ENCODE measurements at places on chromosomes 2 and 18.

DNA sequence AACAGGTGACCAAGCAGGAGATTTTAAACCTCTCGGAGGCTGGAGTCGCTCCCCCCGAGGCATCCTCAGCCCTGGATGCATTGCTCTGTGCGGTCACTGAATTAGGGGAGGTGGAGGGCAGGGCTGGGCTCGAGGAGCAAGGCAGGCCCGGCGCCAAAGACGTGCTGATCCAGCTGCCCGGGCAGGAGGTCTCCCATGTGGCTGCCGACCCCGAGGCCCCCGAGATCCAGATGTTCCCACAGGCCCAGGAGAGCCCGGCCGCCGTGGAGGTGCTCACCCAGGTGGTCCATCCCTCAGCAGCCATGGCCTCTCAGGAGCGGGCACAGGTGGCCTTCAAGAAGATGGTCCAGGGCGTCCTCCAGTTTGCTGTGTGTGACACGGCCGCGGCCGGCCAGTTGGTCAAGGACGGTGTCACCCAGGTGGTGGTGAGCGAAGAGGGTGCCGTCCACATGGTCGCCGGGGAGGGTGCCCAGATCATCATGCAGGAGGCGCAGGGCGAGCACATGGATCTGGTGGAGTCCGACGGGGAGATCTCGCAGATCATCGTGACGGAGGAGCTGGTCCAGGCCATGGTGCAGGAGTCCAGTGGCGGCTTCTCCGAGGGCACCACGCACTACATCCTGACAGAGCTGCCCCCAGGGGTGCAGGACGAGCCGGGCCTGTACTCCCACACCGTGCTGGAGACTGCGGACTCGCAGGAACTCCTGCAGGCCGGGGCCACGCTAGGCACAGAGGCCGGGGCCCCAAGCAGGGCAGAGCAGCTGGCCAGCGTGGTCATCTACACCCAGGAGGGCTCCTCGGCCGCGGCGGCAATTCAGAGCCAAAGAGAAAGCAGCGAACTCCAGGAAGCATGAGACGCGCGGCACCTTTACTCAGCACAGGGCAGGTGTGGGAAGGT is 145.1 kb downstream of the PTGR3 start:
- no peaks in the 10 kb centered on the region for H3K4me1 ChIP-seq
- H3K27ac ChIP-seq = no peak overlapping the region
- no peak overlapping the region for H3K4me3 ChIP-seq
- peaks cover 22% of the 10 kb centered on the region for H3K36me3 ChIP-seq

DNA sequence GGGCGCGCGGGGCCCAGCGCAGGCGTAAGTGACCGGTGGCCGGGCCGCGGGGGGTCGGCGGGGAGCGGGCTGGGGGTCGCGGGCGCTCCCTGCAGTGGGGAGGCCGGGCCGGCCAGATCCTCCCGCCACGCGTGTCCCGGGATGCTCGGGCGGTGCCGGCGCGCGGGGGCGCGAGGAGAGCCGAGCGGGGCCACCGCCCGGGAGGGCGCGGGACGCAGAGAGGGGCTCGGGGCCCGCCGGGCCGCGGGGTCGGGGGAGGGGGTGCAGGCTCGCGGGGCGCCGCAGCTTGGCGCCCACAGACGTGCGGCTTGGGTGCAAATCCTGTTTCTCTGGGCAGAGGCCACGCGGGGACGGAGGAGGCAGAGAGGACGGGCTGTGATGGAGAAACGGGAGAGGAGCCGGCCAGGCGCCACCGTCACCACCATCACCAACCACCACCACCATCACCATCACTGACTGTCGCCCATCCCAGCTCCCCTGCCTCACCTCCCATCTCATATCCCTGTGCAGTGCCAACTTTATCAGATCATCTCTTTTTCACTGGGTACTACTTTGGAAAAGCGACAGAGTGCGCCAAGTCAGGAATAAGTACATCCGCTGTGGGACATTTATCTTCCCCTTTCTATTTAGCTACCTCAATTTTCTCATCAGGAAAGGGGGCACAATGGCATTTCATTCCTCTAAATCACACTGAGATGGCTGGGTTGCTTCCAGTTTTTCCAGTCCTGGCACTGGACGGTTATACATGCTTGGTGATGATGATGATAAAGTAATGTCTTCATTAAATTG is 97.2 kb upstream of the GPR45 start:
- H3K27me3 ChIP-seq = peaks cover 37% of the 10 kb centered on the region
- no peaks in the 10 kb centered on the region for H3K36me3 ChIP-seq
- no peak overlapping the region for H3K4me3 ChIP-seq
- no peaks in the 10 kb centered on the region for H3K4me1 ChIP-seq
- no peak overlapping the region for H3K27ac ChIP-seq

DNA sequence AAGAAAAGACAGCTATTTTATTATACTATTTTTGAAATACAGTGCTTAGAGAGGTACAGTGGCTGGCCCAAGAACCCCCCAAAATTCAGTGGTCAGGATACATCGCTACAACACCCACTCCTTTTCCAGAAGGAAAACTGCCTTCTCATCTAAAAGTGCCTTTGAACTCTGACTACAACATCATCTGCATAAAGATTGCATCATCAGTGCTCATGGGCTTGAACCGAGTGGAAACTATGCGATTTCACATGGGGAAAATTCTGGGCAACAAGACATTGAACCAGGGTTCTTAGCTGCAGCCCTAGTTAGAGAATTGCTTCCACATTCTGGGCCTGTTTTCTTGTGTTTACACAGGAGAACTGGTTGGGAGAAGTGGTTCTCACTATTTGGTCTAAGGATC is 294.6 kb upstream of the SLC14A2 start:
- DNase-seq = no peak
- no peaks in the 10 kb centered on the region for H3K27me3 ChIP-seq
- no peak overlapping the region for H3K27ac ChIP-seq
- H3K36me3 ChIP-seq = no peaks in the 10 kb centered on the region
- H3K4me1 ChIP-seq = peaks cover 10% of the 10 kb centered on the region
- no peak overlapping the region for H3K4me3 ChIP-seq

- no peak overlapping the region for H3K4me3 ChIP-seq
- no peaks in the 10 kb centered on the region for H3K4me1 ChIP-seq
- no peaks in the 10 kb centered on the region for H3K27me3 ChIP-seq
- DNase-seq = no peak
- H3K27ac ChIP-seq = no peak overlapping the region
- H3K36me3 ChIP-seq = no peaks in the 10 kb centered on the region
Observed at GRCh38 chr18:59758106-59758505, 60.9 kb upstream of the CCBE1 start.

DNA sequence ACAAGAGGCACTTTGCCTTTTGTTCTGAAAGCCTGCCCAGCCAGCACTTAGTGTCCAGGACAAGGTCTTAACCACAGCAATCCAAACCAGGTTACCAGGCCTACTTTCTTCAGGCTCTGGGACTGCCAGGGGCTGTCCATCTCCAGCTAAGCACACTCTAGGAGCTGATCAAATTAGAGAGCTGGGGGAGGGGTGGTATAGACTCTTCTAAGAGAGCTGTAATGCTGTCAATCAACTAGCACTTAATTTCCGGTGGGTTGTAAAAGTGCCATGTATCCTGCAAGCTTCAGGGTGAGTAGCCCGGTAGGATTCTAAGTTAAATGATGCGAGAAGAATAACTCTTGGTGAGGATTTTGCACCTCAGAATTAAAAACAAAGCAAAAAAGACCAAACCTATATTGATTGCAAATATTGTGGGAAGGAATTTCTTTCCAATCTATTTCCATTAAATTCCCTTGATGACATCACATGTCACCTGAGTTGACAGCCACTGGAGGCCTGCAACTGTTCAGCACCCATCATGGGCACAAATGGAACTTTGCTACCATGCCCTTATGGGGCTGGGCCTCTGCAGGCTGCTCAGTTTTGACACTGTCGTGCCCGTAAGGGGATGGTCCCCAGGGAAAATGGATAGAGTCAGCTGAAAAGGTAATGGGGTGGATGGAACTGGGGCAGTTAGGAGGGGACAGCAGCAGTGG is 8.7 kb upstream of the COX7A2L start:
- H3K27me3 ChIP-seq = no peaks in the 10 kb centered on the region
- H3K27ac ChIP-seq = peak overlapping the region; percentile 56
- no peak overlapping the region for H3K4me3 ChIP-seq
- no peak for DNase-seq
- H3K4me1 ChIP-seq = peaks cover 18% of the 10 kb centered on the region

DNA sequence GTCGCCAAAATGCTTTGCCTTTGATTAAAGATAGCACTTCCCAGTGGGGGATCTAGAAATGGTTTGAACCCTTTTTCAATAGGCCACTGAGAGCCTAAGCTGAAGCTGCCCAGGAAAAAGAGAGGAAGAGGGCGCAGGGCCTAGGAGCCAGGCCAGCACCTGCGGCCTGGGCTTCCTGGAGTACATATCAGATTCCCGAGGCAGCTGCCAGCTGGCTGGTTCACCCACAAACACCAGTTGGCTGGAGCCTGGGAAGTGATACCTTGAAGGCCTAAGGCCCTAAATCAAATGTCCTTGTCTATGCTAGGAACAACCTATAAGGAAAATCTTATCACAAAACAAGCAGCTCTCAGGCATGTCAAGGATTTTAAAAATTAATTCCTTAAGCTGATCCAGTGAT is 37.1 kb downstream of the ANKRD44 start:
- DNase-seq = peak; percentile 62
- peaks cover 49% of the 10 kb centered on the region for H3K4me1 ChIP-seq
- no peaks in the 10 kb centered on the region for H3K27me3 ChIP-seq
- H3K36me3 ChIP-seq = no peaks in the 10 kb centered on the region
- H3K4me3 ChIP-seq = no peak overlapping the region

GRCh38 chr2:41829052-41829451 is 218.8 kb upstream of the PKDCC start:
- H3K36me3 ChIP-seq = no peaks in the 10 kb centered on the region
- no peak for DNase-seq
- H3K4me3 ChIP-seq = no peak overlapping the region
- H3K27me3 ChIP-seq = no peaks in the 10 kb centered on the region
- no peaks in the 10 kb centered on the region for H3K4me1 ChIP-seq

DNA sequence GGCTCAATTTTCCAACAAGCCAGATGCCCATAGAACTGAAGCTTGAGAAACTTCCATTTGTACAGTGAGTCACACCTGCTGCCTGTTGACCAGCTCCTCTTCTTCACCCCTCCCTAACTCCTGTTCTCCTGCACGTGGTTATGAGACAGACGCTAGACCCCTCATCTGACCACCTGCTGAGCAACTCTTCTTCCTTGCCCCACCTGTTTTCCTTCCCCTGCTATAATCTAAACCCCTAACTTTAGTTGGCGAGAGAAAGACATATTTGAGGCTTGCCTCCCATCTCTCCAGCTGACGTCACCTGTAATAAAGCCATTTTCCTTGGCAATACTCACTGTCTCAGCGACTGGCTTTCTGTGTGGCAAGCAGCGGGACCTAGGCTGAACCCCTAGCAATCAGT is 22.3 kb upstream of the ITM2C start:
- no peaks in the 10 kb centered on the region for H3K36me3 ChIP-seq
- H3K4me3 ChIP-seq = no peak overlapping the region
- peaks cover 9% of the 10 kb centered on the region for H3K27me3 ChIP-seq
- no peak for DNase-seq
- H3K4me1 ChIP-seq = no peaks in the 10 kb centered on the region
- H3K27ac ChIP-seq = no peak overlapping the region

DNA sequence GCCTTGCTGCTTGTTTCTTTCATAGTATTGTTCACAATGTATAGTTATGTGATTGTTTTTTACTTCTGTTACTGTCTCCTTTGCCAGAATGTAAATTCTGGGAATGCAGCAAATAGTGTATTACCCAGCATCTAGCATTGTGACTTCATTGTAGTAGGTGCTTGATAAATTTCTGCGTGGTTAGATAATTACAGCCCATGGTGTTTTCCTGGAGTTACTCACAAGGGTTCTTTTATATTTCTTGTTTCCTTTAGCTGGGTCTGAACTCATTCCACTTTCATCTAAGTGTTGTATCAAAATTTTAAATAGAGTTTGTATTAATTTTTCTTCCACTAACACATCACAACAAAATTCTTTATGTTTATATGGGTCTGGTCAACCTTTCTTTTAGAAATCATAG is 132.6 kb downstream of the MAP4K4 start:
- peaks cover 48% of the 10 kb centered on the region for H3K36me3 ChIP-seq
- H3K27ac ChIP-seq = no peak overlapping the region
- peaks cover 50% of the 10 kb centered on the region for H3K4me1 ChIP-seq

DNA sequence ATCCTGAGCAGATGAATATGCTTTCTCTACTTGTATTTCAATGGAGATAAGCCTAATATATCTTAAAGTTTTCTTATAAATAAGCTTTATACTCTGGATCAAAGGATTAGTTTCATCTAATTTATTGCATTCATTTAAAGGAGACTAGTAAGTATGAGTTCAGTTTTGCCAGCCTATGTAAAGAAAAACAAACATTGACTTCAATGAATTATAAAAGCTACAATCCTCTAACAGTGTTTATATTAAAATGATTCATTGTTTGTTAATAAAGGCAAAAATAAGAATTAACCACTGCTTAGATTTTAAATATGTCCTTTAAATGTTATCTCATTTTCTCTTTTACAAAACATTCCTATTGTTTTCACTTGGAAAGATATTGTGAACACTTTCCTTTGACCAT is 566.0 kb downstream of the EPHA4 start:
- no peaks in the 10 kb centered on the region for H3K36me3 ChIP-seq
- no peaks in the 10 kb centered on the region for H3K4me1 ChIP-seq
- no peak for DNase-seq
- H3K27ac ChIP-seq = no peak overlapping the region
- H3K4me3 ChIP-seq = no peak overlapping the region
- H3K27me3 ChIP-seq = no peaks in the 10 kb centered on the region

- no peaks in the 10 kb centered on the region for H3K36me3 ChIP-seq
- H3K27ac ChIP-seq = no peak overlapping the region
- no peaks in the 10 kb centered on the region for H3K4me1 ChIP-seq
- DNase-seq = no peak
- no peak overlapping the region for H3K4me3 ChIP-seq
- no peaks in the 10 kb centered on the region for H3K27me3 ChIP-seq
Observed at GRCh38 chr2:78262713-78263375, 740.7 kb upstream of the LRRTM4 start.

GRCh38 chr2:228126401-228126800 is 55.1 kb downstream of the SPHKAP start:
- H3K4me3 ChIP-seq = no peak overlapping the region
- DNase-seq = no peak
- H3K27ac ChIP-seq = no peak overlapping the region
- no peaks in the 10 kb centered on the region for H3K36me3 ChIP-seq
- H3K27me3 ChIP-seq = no peaks in the 10 kb centered on the region

DNA sequence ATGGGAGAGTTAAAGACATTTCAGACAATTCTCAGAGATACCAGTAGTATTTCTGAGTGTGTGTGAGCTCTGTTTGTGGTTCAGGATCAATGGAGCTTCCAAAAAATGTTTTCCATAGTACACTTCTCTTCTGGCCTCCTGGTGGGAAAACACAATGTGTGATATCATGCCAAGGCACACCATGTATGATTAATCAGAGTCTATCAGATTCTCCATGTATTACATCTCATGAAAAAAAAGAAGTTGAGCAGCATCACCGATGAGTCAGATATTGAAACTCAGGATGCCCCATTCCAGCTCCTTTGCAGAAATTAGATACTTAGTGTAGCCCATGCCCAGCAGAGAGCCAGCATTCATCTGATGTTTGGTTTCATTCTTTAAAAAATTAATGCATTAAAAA is 620.3 kb upstream of the POU3F3 start:
- H3K27me3 ChIP-seq = no peaks in the 10 kb centered on the region
- H3K4me3 ChIP-seq = no peak overlapping the region
- no peaks in the 10 kb centered on the region for H3K36me3 ChIP-seq
- H3K4me1 ChIP-seq = no peaks in the 10 kb centered on the region
- no peak overlapping the region for H3K27ac ChIP-seq

GRCh38 chr2:239349453-239350135 is 51.2 kb downstream of the HDAC4 start:
- peaks cover 24% of the 10 kb centered on the region for H3K36me3 ChIP-seq
- no peak overlapping the region for H3K27ac ChIP-seq
- no peak overlapping the region for H3K4me3 ChIP-seq
- no peaks in the 10 kb centered on the region for H3K4me1 ChIP-seq
- DNase-seq = no peak
- no peaks in the 10 kb centered on the region for H3K27me3 ChIP-seq

Data from lower lobe of right lung (tissue), 2 donors.